ENCODE measurements at places on chromosomes 3 and 15.

DNA sequence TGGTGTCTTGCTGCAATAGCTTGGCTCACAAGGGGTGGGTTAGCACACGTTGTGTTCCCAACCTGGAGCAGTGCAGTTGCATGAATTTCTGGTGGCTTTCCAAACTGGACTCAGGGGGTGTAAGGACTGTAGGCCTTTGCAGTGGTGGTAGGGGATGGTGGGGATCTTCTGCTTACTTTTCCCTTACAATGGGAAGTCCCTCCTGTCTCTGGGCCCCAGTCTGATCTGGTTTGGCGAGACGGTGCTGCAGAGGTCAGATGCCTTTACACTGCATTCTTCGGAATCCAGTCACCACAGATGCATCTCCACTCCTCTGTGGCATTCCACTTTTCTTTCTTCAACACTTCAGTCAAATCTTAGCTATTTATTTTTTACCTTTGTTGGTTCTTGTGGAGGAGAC, 132.1 kb downstream of the DOCK3 start:
- DNase-seq, result no peak

GRCh38 chr15:32905481-32905880, 187.7 kb downstream of the GREM1 start:
- no peak for DNase-seq

DNA sequence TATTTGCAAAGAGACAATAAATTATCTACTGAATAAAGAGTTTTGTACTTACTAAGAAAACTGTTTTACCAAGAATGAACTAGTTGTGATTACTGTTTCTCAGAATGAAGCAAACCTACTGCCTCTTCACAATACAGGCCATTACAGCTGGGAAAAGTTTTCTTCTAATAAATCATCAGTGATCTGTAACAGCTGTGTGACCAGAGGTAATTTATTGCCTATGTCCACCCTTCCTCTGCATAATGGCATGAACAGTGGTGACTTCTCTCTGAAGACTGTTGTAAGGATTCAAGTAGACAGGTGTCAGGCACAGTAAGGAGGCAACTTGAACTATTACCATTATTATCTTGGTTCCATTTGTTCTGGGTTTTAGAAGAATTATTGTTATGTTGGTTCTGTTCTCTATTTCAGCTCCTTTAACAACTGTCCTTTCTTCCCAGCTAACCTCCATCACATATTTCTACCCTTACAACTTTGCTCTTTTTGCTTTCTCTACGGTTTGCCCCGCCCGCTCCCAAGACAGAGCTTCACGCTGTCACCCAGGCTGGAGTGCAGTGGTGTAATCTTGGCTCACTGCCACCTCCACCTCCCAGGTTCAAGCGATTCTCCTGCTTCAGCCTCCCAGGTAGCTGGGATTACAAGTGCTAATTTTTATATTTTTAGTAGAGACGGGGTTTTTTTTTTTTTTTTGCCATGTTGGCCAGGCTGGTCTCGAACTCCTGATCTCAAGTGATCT, 51.5 kb downstream of the PRKAR2A start:
- no peak for DNase-seq

DNA sequence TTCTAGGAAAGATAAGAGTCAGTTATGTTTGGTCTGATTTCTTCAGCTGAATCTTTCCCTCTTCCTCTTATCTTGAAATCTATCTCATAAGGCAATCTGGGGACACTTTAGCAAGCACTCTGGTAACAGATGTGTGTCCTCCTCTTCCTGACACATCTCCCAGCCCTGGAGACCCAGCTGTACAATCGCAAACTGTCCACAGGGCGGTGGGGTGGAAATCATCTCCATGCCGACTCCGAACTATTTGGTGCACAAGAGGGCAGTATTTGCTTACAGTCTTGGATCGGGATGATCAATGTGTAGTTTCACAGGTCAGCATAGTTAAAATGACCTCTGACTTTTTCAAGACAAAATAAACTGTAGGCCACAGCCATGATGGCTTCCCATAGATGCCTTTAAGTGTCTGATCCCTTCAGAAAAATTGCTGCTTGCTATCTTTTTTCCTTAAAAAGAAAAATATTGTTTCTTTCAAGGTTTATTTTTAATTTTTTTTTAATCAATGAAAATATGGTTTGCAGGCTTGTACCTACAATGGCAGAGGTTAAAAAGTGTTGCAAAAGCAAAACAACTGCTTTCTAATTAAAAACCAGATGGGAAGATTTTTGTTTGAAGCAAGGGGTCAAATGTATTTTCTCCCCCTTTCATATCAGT, 17.7 kb downstream of the EEFSEC start:
- DNase-seq, result peak; percentile 70

- DNase-seq, result no peak
Measured at GRCh38 chr3:148881286-148881685, 16.2 kb downstream of the CPA3 start.

GRCh38 chr3:87867001-87867400, 191.8 kb downstream of the CGGBP1 start:
- DNase-seq, result no peak

GRCh38 chr3:50572801-50573371, 3.6 kb downstream of the HEMK1 start:
- peak; percentile 38 for DNase-seq

DNA sequence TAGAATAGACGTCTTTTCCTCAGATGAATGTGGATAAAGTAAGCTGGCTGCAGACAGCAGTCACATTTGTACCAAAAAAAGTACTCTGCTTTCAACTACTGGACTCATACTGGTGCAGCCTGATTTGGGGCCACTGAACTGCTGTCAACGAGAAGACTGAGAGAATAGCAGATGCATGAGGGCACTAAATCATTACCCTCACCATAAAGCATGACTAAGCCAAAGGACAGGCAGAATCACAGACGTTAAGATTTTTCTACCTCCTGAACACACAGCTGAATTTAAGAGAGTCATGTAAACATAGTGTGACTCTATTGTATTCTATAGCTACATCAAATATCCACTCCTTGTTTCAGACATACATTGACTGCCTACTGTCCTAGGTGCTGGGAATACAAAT, 67.8 kb upstream of the CDAN1 start:
- no peak for DNase-seq

DNA sequence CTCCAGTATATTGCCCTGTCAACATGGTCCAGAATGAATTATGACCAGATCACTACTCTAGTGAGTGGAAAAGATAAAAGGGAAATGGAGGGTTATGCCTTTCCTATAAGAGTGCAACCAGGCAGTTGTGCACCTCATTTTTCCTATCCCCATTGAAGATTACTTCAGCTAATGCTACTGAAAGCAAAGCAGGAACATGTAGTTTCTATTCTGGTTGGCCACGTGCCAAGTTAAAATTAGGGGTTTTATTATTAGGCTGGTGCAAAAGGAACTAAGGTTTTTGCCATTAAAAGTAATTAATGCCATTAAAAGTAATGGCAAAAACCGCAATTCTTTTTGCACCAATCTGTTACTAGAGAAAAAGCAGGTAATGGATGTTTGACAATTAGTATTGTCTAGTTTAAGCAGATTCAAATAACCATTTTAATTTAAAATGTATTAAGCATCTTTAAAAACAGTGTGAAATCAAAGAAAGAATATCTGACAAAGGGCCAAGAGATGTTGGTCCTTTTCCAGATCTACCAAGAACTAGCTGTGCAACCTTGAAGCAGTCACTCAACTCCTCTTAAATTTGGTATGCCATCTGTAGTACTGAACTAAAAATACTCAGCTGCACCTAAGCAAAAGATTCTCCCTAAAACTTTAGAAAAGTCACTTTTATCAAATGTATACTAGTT, 567.5 kb upstream of the CCDC54 start:
- DNase-seq, result no peak

- DNase-seq, result no peak
Measured at GRCh38 chr3:191958980-191959671, 498.2 kb downstream of the PYDC2 start.

DNA sequence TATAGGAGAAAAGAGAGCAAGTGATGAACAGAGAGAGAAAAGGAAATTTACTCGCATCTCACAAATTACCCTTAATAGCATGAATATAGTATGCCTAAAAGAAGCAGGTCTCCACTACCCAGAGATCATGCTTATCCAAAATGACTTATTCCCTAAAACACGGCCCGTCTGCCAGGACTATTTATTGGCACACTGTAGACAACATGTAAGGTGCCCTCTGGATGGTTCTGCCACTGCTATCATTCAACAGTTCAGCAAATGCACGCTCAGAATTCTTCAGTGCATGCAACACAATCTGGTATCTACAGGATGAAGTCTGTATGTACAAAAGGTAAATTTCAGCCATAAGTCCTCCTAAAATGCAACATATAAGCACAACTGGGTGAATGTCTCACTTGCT, 465.8 kb downstream of the SHQ1 start:
- no peak for DNase-seq

DNA sequence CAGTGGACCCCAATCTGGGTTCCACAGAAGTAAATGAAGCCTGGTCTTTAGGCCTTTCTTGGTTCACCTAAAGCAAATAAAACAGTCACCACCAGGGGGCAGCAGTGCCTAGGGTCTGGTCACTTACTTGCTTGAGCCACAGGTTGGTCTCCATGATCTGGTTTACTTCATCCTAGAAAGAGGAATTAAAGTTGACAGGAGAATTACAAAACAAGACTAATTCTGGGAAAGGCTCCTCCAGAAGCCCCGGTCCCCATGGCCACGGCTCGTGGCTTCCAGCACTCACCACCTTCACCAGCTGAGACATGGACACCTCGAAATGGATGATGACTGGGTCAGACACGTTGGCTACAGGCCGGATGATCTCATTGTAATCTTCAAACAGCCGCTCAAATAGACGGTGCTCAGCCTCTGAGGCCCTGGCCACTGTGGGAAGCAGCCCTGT, 2.3 kb downstream of the CHRNA3 start:
- peak; percentile 82 for DNase-seq

GRCh38 chr15:65101411-65101890, 13.5 kb downstream of the UBAP1L start:
- peak; percentile 68 for DNase-seq

DNA sequence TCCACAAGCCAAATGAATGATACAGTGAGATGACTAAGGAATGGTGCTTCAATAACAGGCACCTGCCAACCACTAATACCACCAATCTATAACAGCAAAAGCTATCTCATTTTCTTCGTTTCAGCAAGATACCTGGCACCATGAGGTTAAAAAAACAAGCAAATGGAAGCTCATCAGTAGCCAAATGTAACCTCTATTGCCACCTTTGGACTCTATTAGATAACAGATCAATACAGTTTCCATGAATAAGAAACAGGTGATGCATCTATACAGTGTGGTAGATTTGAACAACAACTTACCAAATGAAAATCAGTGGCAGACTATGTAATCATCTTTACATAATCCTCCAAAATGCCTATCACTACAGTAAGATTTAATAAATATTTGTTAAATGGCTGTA, 32.8 kb downstream of the PLOD2 start:
- DNase-seq, result no peak

GRCh38 chr3:71066849-71067261, 516.7 kb downstream of the FOXP1 start:
- DNase-seq, result peak; percentile 55

- no peak for DNase-seq
Measured at GRCh38 chr3:130558366-130558765, 41.4 kb downstream of the COL6A6 start.

GRCh38 chr3:172181932-172182586, 142.7 kb downstream of the FNDC3B start:
- DNase-seq, result peak; percentile 43

DNA sequence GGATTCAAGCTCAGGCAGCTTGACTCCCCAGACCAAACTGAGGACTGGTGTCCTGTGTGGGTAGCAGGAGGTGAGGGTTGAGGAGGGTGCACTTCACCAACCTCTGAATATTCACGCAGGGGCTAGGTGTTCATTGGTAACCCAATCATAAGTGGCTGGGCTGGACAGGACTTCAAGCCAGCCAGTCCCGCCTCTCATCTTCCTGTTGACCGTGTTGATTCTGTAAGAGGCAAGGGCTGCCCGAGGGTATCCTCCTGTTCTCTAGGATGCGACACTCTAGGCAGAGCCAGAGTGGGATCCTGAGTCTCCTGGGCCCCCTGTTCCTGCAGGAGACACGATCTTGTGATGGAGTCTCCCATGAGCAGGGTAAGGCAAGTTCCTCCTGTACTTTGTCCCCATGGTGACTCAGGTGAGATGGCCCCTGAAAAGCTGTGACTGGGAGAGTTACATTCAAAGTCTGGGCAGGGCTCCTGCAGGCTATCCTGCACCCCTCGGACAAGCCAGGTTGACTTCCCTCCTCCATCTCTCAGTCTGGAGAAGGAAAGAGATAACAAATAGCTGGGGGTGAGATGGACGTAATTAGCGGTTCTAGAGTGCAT, 58.1 kb upstream of the POMGNT2 start:
- DNase-seq, result no peak

- DNase-seq, result peak; percentile 51
Measured at GRCh38 chr3:15520804-15521572, 518 bp downstream of the COLQ start.

- DNase-seq, result no peak
Measured at GRCh38 chr3:175932586-175932985, 1073.5 kb downstream of the NAALADL2 start.

DNA sequence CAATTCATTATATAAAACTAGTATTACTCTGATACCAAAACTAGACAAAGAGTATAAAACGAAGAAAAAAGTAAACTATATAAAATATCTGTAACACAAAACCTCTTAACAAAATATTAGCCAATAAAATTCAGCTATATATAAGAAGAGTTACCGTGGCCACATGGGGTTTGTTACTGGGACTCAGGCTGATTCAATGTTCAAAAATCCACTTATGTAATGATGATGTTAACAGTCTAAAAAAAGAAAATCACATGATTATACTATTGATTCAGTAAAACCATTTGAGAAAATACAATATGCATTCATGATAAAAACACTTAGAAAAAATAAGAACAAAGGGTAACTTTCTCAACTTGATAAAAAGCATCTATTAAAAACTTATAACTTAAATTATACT, 18.3 kb downstream of the P2RY1 start:
- no peak for DNase-seq

GRCh38 chr3:151983538-151983937, 110.1 kb downstream of the SUCNR1 start:
- DNase-seq, result no peak

GRCh38 chr3:175146258-175146657, 287.1 kb downstream of the NAALADL2 start:
- no peak for DNase-seq

- DNase-seq, result peak; percentile 69
Measured at GRCh38 chr3:27669591-27669990, 52.5 kb downstream of the EOMES start.

- DNase-seq, result no peak
Measured at GRCh38 chr15:84908564-84908963, 24.1 kb downstream of the SLC28A1 start.

DNA sequence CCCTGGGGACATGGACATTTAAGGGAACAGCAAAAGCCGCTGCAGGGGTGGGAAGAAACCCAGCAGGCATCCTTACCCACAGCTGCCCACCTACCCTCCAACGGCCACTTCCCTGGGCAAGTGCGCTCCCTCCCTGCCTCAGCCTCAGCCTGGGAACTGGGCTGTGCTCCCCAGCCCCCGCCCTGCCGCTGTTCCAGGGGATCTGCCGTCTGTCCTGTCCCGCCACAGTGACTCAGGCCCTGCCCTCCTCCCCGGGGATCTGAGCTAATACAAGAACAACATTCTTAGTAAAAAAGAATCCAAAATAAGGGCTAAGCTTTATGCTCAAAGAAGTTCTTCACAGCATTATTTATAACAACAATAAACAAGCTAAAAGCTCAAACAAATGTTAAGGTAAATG, 7.4 kb upstream of the IQSEC1 start:
- no peak for DNase-seq

GRCh38 chr3:98766924-98767323, 3.8 kb downstream of the ST3GAL6 start:
- no peak for DNase-seq
